ENCODE measurements at places on chromosomes 13 and 19.

GRCh38 chr19:16030964-16031871 is 45.1 kb upstream of the TPM4 start:
- DNase-seq = no peak

DNA sequence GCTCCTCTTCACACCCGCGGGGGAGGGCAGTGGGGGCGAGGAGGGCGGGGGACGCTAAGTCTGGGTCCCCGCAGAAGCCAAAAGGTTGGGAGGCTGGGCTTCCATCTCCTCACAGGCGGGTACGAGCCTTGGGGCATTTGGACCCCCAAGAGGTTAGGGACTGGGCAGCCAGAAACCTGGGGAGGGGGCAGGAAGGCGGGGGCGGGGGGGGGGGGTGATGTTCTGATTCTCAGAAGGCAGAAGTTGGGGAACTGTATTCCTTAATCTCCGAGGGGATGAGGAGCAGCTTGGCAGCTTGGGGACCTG is 5.1 kb downstream of the BCL3 start:
- no peak for DNase-seq

DNA sequence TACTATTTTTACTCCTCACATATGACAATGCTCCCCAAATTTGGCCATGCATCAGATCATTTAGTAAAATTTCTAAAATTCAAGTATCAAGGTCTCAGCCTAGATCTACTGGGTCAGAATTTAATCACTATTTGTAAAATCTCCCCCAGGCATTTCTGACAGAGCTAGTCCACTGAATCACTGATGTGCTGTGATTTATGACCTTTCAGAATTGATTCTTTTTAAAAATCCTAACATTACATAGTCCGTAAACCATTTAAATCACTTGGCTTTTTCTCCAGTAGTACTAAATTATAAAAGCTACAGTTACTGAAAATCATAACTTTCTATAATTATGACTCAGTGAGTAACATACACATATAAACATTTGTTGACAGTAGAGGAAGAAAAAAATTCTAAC is 92.8 kb upstream of the RAP2A start:
- DNase-seq = no peak

GRCh38 chr19:12796146-12797071 is 5.1 kb downstream of the JUNB start:
- DNase-seq = no peak

GRCh38 chr13:107835339-107836018 is 379.9 kb downstream of the LIG4 start:
- no peak for DNase-seq

- DNase-seq = no peak
Measured at GRCh38 chr13:111116856-111117255, 1.7 kb downstream of the ARHGEF7 start.

GRCh38 chr13:67186995-67187569 is 43.1 kb downstream of the PCDH9 start:
- no peak for DNase-seq

GRCh38 chr19:39631178-39631577 is 24.5 kb upstream of the LGALS16 start:
- no peak for DNase-seq

DNA sequence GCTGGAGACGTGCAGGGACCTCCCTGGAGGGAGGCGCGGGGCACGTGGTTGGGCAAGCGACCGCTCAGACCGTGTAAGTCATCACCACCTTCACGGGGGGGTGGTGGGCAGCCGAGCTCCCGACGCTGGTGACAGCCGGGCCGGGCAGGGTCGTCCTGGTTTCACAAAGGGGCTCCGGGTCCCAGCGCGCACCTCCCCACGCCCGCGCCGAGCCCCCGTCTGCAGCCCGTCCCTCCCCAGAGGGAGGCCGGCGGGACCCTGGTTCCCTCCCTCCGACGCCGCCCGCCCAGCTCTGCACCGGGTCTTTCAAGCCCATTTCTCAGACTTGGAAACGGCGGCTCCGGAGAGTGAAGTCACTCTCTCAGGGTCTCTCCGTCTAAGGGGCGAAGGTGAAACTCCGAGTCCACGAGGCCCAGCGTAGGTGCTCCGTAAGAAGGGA is 729 bp upstream of the ARID3A start:
- DNase-seq = peak; percentile 66

- no peak for DNase-seq
Measured at GRCh38 chr13:43495732-43496131, 291.0 kb downstream of the ENOX1 start.

- no peak for DNase-seq
Measured at GRCh38 chr13:86831084-86831483, 840.1 kb upstream of the SLITRK5 start.

GRCh38 chr19:49151267-49152118 is 3.7 kb downstream of the HRC start:
- no peak for DNase-seq

DNA sequence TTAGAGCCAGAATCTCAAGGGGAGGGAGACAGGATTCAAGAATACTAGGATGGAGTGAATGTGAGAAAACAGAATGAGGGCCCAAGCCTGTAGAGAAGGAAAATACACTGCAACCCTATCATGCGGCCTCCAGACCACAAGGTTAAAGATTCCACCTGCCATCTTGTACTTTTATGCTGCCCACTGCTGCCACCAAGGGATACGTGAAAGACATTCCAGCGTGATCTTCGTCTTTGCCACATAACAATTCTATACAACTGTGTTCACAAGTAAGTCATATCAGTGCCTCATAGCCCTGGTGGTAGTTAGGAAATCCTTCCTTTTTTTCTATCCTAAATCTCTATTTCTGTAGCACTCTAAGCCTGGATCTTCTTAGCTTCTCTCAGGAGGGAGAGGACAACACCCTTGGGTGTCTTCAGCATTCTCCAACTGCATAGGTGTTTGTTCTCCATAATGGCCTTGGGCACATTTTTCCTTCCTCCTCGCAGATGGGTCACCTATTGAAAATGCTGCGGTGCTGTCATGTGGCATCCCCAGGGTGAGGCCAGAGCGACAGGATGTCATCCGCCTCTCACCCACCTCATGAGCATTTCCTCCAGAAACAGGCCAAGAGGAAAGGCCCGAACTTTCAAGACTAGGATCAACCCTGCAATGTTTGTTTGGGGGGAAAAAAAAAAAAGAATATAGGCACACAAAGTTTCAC is 13.6 kb downstream of the TPT1 start:
- no peak for DNase-seq

- no peak for DNase-seq
Measured at GRCh38 chr13:31129419-31129818, 32.3 kb downstream of the HSPH1 start.

- no peak for DNase-seq
Measured at GRCh38 chr13:101049166-101049850, 367.0 kb downstream of the NALCN start.

DNA sequence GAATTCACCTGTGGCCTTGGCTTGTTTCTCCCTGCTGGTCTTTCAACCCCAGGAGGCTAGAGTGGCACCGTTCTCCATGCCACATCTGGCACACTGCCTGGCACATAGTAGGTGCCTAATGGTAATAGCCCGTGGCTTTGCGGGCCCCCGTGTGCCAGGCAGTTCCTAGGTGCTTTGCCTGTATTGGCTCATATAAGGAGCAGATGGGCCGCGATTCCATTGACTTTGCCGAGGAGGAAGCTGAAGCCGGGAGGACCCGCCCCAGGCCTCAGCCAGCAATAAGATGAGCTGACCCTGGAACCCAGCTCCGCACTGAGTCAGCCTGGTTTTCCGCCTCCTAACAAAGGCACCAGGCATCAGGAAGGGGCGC is 807 bp downstream of the PGLYRP1 start:
- DNase-seq = no peak

DNA sequence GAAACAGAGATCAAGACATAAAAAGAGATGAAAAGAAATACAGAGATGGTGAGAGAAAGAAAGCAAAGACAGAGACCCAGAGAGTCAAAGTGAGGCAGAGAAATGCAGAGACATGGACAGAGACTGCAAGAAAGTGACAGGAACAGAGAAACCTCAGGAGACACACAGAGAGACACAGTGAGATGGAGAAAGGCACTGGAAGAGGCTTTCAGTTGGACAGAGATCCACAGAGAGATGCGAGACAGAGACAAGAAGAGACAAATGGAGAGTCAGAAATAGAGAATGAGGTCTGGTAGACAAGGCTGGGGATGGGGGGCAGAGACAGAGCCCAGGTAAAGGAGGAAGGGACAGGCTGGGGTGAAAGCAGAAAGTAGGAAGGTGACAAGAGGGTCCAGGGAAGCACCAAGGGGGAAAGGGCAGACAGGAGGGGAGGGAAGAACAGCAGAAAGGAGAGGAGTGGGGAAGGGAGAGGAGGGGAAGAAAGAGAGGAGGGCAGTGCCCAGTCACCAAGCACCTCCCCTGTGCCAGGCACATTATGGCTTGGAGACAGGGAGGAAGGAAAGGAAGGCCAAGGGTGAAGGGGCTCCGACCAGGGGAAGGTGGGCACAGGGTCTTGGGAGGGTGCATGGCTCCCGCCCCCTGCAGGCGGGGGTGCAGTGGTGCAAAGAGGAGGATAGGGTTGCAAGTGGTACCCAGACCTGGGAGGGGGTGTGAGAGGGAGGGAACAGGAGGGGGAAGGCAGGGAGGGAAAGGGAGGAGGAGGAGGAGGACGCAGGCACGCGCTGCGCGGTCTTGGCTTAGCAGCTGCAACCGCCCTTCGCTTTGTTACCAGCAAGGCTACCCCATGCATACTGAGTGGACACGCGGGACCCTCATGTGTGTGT is 38.4 kb downstream of the DEDD2 start:
- DNase-seq = no peak

- DNase-seq = no peak
Measured at GRCh38 chr13:38180126-38180525, 169.5 kb upstream of the UFM1 start.

DNA sequence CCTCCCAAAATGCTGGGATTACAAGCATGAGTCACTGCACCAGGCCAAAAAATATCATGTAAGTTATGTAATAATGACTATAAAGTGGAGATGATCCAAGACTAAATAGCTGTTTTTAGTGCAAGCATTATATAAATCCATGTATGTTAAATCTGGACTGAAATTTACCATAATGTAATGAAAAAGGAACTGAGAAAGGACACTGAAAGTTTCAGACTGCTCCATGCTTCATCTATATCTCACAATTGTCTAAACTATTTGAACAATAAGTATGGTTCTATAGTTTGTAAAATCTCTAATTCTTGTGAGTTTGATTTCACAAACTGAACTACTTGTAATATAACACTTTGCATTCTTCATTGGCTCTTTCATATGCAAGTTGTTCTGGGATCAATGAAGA is 2299.5 kb downstream of the PCDH9 start:
- no peak for DNase-seq

DNA sequence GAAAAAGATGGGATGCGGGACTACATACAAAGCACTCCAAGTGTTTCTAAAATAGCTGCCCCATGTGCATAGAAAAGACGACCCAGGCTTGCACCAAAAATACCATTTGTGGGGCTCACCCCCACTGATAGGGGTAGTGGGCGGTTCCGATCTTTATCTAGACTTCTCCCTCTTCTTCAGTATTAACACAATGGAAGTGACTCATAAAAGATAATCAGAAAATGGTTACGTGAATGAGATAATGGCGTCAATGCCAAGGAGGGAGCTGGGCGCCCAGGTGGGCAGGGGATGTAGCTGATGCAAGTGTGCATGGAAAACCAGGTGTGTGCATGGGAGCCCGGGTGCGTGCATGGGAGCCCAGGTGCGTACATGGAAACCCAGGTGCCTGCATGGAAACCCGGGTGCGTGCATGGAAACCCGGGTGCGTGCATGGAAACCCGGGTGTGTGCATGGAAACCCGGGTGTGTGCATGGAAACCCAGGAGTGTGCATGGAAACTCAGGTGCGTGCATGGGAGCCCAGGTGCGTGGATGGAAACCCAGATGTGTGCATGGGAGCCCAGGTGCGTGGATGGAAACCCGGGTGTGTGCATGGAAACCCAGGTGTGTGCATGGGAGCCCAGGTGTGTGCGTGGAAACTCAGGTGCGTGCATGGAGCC is 32.7 kb downstream of the LAMP1 start:
- no peak for DNase-seq

DNA sequence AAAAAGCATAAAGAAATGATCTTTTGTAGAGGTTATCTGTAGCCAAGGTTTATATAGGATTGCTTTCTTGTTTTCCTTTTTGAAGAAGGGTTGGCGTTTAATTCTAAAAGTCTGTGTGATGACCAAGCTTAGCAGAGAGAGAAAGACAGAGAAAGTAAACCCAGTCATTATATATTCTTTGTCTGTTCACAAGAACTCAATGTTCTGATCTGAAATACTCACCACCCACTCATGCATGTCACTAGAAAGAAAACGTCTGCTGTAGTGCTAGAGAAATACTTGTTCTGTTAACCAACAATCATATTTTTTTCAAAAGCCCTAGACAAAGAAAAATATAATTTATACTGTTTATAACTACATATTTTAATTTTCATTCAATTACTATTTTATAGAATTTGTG is 173.7 kb upstream of the SLITRK5 start:
- DNase-seq = no peak

DNA sequence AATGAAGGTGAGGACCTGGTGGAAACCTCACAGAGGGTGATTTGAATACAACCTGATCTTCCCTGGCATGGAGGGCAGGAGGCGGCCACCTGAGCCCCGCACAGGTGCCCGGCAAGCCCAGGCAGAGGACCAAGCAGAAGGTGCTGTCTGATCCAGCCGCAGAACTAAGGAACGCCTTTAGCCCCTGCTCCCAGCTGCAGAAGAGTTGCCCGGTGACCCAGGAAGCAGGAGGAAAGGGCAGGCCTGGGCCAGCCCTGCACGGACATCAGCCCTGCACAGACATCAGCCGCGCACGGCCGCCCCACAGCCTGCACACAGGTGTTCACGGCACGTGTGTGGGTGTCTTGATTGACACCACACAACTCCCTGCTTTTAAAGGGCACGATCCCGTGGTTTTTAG is 43.1 kb downstream of the RASA3 start:
- DNase-seq = no peak

- DNase-seq = peak; percentile 69
Measured at GRCh38 chr13:106536244-106537034, 977 bp upstream of the EFNB2 start.

GRCh38 chr13:26618726-26619125 is 61.2 kb downstream of the WASF3 start:
- no peak for DNase-seq

- DNase-seq = no peak
Measured at GRCh38 chr13:49986471-49986870, 10.4 kb upstream of the TRIM13 start.

DNA sequence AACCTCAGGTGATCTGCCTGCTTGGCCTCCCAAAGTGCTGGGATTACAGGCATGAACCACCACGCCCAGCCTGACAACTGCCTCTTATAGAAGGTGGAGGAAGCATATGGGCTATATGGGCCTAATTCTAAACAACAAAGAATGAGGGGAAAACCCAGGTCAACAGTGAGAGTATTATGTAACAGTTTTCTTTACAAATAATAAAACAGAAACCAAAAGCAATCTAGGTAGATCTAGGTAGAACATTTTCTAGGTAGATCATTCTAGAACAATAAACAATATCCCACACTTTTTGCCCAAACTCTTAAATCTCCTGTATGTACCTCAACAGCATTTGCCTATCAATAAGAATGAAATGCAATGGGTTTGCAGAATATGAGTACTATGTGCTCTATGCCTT is 267.4 kb downstream of the ABCC4 start:
- DNase-seq = no peak
